ENCODE measurements at places on chromosomes 2 and 18. TPM values are rescaled to one million over a fixed set of nuclear protein-coding genes. Genes with fewer than 3 reads are reported as not detected.

DNA sequence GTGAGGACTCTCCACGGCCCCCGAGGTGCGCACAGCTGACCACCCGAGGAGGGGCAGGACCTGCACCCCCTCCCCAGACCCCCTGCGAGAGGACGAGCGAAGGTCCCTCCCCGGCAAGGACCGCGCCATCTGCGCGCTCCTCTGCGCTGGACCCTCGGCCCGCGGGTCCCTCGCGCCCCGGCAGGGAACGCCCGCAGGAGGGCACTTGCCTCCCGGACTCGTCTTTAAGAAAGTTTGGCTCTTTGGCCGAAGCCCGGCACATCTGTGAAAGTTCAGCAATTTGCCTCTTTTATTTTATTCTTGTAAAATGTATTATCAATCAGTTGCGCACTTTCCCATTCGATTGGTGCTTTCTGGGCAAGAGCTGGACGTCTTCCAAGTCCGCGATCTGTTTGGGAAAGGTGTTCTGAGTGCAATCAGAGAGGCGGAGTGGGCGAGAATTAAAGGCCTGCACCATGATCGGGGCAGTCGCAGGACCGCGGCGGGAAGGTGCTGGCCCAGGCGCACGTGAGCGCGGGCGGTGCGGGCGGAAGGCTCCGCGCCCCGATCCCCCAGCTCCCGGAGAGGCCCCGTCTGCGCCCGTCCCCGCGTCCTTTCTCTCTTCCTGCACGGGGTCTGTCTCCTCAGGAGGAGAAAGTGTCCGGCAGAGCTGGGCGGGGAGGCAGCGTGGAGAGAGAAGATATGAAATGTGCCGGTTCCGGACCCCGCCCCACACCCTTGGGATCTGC, 1.6 kb upstream of the ALKAL2 start:
- no peak for DNase-seq

GRCh38 chr2:171393487-171393886, 40.3 kb downstream of the METTL8 start:
- DNase-seq, result no peak

GRCh38 chr2:71078624-71079023, 10.2 kb downstream of the NAGK start:
- DNase-seq, result no peak

- DNase-seq, result no peak
Observed at GRCh38 chr2:239929504-239929903, 95.6 kb downstream of the NDUFA10 start.

GRCh38 chr2:121583555-121583954, 52.9 kb downstream of the RNU4ATAC start:
- DNase-seq, result no peak

DNA sequence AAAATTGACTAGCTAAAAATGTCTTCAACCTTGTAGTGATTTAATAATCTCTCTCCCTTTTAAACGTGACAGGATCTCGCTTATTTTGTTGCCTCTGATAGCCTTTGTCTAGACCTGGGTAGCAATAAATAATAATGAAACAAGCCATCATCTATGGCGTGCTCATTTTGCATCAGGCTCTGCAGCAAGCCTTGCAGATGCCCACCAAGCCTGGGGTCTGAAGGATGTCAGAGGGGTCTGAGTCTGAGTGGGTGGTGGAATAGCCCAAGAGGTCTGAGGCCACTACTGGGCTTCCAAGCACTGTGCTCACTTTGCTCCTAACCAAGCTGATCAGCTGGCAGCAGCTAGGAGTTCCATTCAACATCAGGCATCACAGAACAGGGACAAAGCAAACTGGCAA, 109.4 kb downstream of the GYPC start:
- DNase-seq, result no peak

SLC5A7 gene
- not detected for total RNA-seq
